Lower leg skin (tissue), 4 donors: ENCODE measurements at places on chromosomes 2 and 18.

DNA sequence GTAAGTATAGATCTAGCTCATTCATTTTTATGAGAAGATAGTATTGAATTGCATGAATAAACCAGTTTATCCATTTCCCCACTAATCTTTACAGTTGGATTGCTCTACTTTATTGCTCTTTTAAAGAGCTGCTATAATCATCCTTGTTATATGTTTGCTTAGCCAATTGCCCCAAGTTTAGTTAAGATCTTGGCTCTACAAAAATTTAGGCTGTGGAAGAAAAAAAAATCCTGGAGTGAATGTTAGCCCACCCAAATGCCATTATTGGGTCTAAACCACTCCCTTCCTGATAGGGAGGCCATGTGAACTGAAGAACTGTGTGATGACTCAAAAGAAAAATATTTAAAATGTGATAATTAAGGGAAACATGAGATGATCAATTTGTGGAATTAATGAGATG lies 2.9 kb downstream of the ALS2 start:
- DNase-seq, result no peak

DNA sequence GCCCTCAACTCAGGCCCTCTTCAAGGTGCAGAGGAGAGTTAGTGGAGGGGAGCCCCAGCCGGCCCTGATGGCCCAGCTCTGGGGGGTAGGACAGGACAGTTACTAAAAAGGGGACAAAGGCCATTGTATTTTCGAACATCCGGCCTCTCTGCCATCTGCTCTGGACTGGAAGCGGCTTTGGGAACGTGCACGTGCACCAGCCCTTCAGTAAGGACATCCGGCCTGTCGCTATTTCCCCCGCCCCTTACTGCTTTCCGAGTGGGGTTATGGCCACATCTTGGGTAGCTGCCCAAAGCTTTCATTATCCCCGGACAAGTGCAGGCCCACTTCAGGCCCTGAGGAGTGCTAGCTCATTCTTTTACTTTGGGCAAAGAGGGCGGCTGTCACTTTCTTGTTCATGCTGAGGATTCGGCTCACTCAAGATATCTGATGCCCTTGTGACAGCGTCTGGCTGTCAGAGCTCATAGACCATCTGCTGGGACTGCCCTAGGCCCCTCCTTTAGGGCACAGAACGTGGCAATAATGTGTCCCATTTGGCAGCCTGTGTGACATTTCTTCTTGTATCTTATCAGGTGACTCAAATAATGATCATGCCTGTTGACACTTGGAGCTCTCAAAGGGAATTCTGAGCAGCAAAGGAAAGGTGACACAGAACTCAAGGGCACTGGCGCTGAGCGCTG lies 17.5 kb downstream of the SLC4A3 start:
- DNase-seq, result peak; percentile 82

- no peak for DNase-seq
Measured at GRCh38 chr2:191276792-191277465, 31.7 kb downstream of the MYO1B start.

GRCh38 chr2:206845877-206846276 lies 80.5 kb downstream of the FASTKD2 start:
- no peak for DNase-seq

DNA sequence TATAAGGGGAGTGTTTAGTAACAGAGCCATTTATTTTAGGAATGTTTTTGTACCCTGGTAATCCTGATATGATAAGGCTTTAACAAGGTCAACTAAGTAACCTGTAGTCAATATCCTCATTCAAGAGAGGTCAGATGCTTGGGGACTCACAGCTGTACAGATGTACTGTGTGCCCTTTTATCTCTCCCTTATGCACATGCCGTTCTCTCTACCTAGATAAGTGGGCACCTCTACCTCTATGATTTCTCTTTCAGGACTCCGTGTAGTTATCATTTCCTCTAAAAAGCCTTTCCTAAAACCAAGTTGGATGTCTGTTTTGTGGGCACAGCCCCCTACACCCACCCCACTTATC lies 132.4 kb downstream of the BCL2 start:
- no peak for DNase-seq

- DNase-seq, result no peak
Measured at GRCh38 chr2:114122930-114123329, 233.0 kb downstream of the ACTR3 start.

- no peak for DNase-seq
Measured at GRCh38 chr2:133838642-133839365, 270.5 kb upstream of the NCKAP5 start.

DNA sequence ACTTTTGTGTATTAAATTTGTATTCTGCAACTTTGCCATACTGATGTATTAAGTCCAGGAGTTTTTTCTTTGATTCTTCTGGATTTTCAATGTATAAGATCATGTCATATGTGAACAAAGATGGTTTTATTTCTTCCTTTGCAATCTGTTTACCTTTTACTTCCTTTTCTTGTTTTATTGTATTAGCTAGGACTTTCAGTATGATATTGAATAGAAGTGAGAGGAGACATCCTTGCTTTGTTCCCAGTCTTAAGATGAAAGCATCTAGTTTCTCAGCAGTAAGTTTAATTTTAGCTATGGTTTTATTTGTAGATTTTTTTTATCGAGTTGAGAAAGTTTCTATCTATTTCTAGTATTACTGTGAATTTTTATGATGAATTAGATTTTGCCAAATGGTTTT lies 25.5 kb downstream of the VRK2 start:
- DNase-seq, result no peak

DNA sequence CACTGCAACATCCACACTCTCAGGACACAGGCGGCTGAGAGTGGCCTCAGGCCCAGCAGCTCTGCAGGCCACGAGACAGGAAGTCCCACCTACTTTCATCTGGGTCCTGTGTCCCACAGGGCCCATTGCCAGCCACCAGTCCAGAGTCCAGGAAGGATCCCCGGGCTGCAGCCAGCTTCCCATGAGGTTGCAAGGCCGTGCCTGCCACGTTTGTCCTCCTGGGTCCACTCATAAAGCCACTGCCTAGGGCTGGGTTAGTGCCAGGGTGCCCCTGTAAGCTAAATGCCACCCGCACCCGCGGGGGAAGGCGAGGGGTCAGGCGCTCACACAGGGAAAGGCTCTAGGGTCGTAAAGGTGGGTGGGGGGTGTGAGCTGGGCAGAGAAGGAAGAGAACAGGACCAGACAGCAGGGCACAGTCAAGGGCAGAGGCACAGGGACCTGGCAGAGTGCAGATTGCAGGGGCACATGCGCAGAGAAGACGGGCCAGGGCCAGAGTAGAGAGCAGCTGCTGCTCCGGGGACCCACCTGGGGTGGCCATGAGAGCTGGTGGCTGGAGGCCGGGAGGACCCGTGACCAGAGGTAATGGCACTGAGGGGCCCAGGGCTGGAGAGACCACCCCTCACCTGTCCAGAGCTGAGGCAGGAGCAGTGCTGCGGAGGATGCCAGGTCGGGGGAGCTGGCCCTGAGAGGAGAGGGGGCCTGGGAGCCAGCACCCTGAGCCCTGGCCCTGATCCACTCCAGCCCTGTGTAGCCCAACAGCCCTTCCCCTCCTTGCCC lies 8.0 kb downstream of the AGXT start:
- DNase-seq, result no peak

GRCh38 chr2:120383631-120384340 lies 37.9 kb downstream of the INHBB start:
- no peak for DNase-seq

DNA sequence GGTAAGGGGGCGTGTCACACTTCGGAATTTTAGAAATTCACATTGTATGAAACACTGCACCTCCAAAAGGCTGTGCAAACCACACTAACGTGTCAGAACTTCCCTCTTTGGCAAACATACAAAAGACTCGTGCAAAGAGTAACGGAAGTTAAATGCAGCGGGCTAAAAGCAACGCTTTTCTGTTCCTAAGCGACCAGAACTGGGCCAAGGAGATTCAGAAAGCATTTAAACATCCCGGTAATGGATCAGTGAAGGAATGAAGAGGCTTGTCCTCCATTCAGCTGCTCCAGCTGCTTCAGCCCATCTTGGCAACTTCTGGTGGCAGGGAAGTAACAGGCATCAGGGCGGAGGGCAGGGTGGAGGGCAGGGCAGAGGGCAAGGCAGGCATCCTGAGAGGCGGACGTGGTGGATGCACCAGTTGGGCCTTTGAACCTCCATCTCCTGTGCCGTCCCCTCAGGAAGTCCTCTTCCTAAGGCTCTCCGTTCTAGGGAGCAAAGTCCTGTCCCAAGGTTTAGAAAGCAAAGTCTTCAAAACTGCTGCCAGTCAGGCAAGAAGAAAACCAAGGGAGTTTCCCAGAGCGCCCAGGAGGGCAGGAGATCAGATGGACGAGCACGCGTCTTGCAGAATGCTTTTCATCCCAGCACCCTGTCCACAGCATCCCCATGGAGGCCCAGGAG lies 230.7 kb downstream of the ZNF516 start:
- no peak for DNase-seq

DNA sequence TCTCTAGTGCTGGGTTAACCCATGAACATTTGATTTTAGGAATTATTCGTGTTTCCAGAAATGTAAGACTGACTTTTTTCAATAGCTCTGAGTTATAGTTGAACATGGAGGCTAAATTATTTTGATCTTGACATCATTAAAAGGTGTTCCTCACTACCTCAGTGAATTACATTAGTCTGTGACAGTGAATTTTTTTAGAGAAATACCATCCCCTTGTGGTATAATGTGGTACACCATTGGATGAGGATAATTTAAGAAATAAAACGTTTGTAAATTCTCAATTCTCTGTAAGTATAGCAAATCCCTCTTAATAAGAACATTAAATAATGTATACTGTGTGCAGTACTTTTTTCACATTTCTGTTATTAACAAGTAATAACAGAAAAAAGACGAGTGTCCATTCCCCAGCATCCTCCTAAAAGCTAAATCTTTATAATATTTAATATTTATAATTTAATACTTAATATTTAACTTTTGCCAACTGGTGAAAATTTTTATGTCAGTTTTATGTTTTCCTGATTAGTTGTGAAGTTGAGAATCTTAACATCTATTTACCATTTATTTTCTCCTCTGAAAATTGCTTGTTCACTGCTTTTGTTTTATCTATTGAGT lies 70.3 kb upstream of the CWC22 start:
- DNase-seq, result no peak
